ENCODE measurements at places on chromosomes 3 and 15.

DNA sequence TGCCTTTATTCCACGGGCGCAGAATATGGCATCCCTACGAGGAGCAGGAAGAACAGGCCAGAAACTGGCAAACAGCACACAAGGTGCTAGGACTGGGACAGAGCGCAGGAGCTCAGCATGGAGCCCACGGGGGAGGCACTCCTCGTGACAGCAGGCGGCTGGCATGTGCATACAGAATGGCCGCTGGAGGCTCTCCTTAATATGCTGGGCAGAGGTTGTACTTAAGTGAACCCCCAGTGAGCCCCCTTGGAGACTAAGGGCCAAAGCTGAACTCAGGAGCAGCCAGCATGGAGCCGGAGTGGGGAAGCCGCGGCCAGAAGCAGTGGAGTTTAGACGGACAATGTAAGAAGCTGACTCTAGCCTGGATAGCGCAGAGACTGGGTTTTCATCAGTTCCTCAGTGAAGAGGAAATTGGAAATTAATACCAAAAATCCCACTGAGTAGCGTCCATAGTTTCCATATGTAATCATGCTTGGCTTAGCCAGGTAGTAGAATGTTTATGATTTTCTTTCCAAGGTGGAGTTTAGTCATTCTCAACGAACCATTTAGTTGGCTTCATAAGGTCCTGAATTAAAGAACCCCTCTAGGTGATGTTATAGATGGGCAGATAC, 69.4 kb downstream of the EPHB3 start:
- no peak for DNase-seq

GRCh38 chr3:131944676-131945075, 90.1 kb downstream of the CPNE4 start:
- no peak for DNase-seq

- DNase-seq: no peak
Measured at GRCh38 chr15:98719137-98719740, 70.9 kb downstream of the IGF1R start.

DNA sequence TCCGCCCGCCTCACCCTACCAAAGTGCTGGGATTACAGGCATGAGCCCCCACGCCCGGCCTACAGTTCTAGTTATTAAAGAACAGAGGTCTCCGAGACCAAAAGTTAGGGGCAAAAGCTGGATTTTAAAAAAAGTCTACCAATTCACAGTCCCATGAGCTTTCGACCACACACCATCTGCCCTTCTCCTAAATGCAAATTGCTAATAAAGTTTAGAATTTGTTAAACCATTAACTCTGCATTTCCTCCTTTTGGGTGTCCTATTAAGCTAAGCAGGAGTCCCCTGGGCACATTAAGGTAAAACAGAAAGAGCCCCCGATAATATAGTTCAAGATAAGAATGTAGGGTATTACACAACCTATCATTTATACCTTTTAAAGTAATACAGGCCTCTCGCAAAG, 322.7 kb downstream of the FOXP1 start:
- DNase-seq: no peak

- no peak for DNase-seq
Measured at GRCh38 chr3:62039586-62039985, 333.8 kb downstream of the FEZF2 start.

DNA sequence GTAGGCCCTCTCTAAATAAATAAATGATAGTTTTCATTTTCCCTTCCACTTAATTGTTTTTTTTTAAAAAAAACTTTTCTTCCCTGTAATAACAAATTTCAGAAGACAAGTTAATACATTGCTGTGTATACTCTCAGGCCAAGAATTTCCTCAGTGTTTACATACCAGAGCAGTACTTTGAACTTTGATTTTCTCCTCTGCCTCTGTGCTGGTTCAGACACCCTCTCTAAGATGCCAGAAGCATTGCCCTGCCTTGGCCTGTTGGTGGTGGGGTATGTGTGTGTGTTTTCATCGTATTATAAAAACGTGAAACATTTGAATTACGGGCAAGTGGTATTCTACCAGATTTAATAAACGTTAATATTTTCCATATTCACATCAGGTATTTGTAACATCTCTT, 70.1 kb downstream of the SMAD3 start:
- no peak for DNase-seq

- no peak for DNase-seq
Measured at GRCh38 chr3:140285380-140285779, 350.4 kb downstream of the CLSTN2 start.

DNA sequence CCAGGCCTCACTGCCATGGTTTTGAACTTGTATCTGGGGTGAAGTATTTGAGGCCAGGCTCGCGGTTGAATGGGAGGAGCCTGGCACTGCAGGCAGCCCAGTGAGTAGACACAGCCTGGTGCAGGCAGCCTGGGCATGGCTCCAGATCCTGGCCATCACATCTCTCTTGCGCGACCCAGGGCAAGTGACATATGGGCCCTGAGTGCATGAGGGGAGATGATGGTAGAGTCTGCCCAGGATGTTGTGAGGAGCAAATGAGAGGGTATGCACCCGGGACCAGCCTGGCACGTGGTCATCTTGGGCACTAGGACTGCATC, 103.5 kb downstream of the TBC1D2B start:
- DNase-seq: no peak

DNA sequence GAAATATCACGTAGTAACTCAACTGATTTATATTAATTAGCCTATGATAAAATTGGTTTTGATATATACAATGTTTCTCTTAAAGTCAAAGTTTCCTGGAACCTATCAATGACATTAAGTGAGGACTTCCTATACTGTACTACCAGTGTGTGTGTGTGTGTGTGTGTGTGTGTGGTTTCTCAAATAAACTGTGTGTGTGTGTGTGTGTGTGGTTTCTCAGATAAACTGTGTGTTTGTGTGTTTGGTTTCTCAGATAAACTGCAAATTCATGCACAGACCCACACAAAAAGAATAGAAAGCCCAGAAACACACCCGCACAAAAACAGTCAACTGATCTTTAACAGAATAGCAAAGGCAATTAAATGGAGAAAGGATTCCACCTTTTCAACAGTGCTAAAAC, 14.5 kb upstream of the WDR5B start:
- no peak for DNase-seq

- DNase-seq: no peak
Measured at GRCh38 chr3:11470031-11470853, 173.5 kb downstream of the VGLL4 start.

DNA sequence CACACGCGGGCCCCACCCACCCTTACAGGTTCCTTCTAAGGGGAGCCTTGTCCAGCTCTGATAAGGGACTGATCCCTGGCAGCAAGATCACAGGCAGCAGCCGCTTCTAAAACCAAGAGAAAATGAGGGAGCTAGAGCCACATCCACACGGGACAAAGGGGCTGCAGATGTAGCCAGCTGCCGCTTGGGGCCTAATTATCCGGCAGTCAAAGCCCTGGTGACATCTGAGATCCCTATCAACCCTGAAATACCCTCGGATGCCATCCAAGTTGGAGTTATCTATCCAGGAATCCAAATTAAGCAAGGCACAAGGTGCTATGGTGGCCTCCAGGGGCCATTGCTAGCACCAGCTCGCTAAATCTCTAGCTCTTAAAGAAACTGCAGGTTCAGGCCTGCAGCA, 248.3 kb downstream of the VPS13C start:
- no peak for DNase-seq

GRCh38 chr15:57061281-57061680, 142.8 kb downstream of the TCF12 start:
- no peak for DNase-seq

- DNase-seq: no peak
Measured at GRCh38 chr3:42036483-42036823, 54.7 kb upstream of the TRAK1 start.

- DNase-seq: no peak
Measured at GRCh38 chr3:157376603-157377300, 59.9 kb upstream of the PTX3 start.

DNA sequence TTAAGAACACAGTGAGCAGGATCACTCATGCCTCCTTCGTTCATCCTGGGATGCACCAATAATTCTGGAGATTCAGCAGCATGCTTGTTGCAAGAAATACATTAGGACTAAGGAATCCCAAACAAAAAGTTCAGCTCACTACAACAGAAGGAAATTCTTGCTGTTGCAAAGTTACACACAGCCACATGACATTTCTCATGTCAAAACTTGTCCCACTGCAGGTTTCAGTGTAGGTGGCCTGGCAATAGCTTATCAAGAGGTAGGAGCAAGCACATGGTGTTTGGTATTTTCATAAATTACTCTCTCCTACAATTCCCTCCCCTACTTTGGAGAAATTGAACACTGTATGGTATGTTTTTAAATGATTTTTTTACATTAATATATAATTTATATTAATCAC, 399.6 kb upstream of the EPHA3 start:
- DNase-seq: no peak

- no peak for DNase-seq
Measured at GRCh38 chr3:177947901-177948300, 588.3 kb upstream of the KCNMB2 start.

DNA sequence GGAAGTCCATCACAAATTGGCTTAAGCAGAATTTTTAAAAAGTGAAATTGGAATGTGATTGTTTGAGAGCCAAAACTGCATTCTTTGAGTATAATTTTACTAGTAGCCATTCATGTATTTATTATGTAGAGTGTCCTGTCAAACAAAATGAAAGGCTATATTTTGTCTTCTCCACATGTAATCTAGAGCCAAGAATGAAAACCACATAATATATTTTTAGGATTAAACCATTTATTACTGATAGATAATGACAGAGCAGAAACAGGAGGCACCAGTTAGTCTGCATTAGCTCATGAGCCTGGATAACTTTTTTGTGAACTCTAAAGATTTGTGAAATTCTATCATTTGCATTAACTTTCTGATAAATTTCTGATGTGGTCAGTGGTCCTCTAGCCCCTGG, 130.2 kb downstream of the FILIP1L start:
- DNase-seq: no peak

DNA sequence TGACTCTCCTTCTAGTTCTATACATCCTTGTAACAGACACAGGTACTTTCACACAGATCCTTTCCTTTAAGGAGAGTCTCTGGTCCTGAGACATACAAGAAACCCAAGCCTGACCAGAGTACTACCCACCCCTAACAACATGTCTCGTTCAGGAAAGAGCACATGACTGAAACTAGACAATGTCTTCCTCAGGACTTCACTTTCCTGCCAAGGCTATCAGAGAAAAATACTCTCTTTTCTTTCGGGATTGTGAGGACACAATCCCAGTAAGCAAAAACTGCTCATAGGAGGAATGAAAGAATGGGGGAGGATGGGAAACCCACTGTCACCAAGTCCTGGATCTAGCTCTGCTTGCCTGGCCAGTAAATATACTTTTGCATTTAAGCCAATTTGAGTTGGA, 11.5 kb upstream of the ANKRD28 start:
- no peak for DNase-seq

DNA sequence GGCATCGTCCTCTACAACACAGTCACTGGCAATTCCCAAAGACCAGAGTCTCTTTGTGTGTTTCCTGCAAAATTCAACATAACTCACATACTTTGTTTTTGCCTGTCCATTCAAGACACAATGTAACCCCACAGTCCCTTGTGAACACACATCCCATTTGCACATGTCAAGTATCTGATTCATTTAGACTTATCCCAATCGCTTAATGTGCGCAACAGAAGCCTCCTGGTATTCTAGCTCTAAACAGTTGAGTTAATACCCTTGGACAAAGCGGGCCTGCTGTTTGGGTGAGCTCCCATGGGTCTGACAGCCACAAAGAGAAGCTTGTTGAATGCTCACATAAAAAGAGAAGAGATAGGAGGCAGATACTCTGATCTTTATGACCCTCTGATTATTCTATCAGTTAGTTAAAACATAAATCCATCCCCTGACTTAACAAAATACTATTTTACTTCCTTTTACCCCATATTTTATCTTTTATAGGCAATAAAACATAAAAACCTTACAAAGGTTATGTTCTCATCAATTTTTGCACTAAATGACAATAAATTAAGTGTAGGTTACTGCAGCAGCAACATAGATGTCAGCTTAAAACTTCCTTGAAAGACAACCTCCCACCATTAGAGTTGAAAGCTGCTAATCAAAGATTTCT, 79.4 kb downstream of the ANXA2 start:
- no peak for DNase-seq

- DNase-seq: no peak
Measured at GRCh38 chr3:107247116-107247515, 130.1 kb upstream of the CCDC54 start.

DNA sequence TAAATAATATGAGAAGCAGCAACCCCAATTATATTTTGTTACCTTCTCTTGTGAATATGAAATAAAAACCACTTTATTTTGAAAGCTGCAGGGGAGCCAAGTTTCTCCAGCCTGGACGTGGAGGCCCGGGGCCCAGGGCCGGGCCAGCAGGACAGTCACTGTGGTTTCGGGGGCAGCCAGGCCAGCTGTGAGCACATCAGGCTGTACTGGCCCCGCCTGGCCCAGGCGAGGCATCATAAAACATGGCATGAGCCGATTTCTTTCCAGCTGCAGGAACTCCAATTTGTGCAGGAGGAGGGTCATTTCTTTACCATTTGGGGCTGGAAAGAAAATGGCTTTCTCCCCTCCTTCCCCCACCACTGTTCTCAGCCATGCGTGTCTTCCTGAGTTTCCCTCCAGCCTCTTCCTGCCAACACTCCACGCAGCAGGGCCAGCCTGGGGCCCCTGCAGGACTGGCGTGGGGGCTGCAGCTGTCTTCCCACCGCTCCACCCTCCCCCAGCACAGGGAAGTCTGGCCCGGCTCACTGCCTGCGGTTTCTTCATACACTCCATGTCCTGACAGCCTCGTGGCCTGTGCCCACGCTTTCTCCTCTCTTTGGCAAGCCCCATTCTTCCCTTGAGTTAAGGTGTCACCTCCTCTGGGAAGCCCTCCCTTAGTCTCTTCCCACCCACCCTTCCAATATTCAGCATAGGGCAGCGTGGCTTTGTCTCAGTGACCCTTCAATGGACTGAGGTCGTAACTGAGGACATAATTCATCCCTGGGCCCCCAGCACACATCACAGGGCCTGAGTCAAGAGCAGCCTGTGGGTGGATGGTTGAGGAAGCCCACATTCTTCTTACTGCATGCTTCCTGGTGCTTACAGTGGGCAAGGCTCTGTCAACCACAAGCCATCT, 135.8 kb downstream of the CHSY1 start:
- DNase-seq: no peak

DNA sequence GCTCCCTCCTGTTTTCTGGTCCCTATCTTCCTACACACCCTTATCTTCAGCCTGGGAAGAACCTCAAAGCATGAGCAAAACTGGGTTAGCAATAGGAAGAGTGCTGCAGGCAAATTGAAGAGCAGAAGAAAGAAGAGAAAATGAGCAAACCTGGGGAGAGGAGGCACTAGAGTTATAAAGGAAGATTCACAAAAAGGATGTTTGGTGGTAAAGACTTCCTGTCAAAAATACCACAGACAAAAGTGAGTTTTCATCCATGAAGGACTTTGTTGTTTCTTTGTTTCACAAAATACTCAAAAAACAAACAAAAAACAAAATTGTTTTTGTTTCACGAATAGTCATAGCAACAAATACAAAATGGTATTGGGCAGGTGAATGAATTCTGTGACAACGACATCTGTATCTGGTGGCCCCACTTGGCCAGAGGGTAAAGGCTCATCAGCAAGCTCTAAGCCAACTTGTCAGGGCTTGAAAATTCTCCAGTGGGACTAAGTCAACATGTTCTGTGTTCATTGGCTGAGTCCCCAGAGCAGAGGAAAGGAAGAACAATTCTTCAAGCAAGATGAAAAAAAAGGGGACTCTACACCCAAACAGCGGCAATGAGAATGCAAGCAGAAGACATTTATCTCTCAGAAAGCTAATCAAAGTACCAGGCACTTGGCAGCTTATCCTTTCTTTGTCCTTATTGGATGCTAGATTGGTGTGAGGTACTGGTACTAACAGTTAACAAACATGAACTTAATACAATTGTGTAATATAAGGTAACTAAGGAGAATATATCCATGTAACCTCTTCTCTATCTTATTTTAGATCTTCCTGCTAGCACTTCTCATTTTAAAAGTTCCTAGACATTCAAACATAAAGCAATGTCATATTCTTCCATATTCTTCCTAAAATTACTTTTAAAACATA, 9.7 kb downstream of the ATP8B4 start:
- DNase-seq: no peak

All from activated CD4-positive, alpha-beta memory T cell treated with anti-CD3 and anti-CD28 coated beads for 36 hours (primary cell).